ENCODE measurements at places on chromosomes 12 and 14.

GRCh38 chr12:47995981-47996401, 8.3 kb downstream of the COL2A1 start:
- DNase-seq: no peak

DNA sequence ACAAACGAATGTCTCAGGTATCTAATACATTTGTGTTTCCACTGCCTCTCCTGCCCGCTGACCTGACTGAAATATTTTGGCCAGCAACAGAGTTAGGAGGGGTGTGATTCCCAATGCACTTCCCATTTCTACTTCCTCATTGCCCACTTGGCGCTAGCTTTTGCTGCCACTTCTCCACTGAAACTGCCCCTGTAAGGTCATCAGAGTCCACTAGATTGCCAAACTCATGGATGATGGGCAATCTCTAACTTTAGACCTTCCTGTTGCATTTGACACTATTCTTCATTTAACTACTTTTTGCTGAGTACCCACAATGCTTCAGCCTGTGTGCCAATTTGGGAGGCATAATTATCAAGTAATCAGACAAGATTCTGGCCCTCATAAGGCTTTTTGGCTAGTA, 40.8 kb downstream of the GPR65 start:
- no peak for DNase-seq

DNA sequence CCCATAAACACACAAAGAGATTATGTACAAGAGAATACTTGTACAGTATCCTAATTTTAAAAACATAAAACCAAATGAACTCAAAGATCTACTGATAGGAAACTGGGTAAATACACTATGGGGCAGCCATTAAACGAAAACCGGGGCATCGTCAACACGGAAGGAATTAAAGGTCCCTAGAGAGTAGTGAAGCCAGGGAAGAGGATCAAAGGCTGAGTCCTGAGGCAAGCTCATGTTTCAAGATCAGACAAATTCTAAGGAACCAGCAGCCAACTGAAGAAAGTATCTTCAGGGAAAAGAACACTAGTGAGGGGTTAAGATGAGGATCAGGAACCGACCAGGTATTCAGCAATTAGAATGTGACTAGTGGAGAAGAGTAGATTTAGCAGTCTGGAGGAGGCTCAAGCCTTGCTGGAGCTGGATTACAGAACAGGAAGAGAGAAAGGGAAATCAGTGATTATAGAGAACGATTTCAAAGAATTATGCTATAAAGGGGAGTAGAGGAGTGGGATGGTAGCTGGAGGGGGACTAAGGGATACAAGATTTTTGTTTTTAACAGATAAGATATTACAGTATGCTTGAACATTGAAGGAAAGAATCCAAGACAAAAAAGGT, 23.7 kb downstream of the SEL1L start:
- no peak for DNase-seq

GRCh38 chr12:38711054-38711453, 194.3 kb downstream of the CPNE8 start:
- no peak for DNase-seq

GRCh38 chr12:104307655-104308000, 4.1 kb downstream of the EID3 start:
- DNase-seq: no peak

GRCh38 chr14:72516936-72517700, 376.8 kb downstream of the DPF3 start:
- peak; percentile 69 for DNase-seq

DNA sequence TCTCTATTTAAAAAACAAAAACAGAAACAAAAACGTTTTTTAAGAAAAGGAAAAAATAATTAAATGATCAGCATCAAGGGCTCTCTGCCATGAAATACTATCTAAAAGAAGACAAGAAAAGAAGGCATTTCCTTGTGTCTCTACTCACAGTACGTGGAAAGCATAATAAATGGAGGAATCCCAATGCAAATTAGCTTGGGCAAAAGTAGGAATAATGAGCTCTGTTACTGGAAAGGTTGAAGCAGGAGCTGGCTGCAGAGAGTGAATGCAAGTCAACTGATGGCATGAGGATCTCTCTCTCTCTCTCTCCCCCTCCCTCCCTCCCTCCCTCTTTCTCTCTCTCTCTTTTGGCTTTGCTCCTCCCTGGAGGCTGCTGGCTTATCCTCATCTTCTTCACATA, 85.9 kb downstream of the TBX3 start:
- no peak for DNase-seq

DNA sequence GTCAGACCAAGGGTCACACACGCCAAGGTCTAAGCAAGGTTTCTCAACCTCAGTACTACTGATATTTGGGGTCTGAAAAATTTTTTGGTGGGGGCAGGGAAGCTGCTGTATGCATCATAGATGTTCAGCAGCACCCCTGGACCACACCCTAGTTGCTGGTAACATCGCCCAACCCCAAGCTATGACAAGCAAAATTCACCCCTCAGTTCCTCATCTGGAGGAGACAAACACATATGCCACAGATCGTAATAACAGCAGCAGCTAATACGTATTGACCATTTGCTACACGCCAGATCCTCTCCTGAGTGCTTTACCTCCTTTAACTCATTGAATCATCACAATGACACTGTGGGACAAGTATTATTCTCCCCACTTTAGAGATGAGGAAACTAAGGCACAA, 46.4 kb downstream of the ACTN1 start:
- no peak for DNase-seq

DNA sequence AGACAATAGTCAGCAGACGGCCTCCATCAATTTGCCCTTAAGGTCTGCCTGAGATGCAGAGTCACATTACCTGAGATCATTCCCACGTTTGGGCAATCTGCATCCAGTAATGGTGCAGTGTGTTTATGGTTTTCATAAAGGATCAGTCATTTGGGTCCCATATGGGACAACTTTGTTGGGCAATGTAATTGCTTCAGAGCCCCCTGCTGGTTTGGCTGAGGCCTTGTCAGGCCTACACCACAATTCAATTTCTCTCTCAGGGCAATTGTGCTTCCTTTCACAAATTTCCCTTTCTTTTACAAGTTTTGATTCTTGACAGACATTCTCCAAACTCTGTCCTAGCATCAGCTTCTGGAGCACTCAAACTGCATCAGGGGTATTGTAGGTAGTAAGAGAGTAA, 191.2 kb upstream of the SSTR1 start:
- no peak for DNase-seq

- no peak for DNase-seq
Observed at GRCh38 chr14:86944434-86944833, 1048.5 kb downstream of the GALC start.

DNA sequence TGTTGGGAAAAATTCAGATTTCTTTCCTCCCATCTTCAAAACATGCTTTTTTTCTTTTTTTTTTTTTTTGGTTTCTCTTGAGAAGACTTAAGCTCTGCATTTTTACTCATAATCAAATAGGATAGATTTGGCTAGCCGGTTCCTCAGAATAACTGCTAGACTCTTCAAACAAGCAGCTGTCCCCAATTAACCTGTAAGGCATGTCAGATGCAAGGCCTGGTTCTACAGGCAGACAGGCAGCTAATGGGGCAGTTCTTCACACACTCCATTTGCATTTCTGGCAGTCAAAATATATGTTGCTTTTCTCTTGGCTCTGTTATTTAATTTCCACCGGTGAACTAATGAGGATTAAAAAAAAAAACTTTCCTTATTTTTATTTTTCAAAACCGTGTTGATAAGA, 228.0 kb upstream of the ATP2B1 start:
- DNase-seq: no peak

DNA sequence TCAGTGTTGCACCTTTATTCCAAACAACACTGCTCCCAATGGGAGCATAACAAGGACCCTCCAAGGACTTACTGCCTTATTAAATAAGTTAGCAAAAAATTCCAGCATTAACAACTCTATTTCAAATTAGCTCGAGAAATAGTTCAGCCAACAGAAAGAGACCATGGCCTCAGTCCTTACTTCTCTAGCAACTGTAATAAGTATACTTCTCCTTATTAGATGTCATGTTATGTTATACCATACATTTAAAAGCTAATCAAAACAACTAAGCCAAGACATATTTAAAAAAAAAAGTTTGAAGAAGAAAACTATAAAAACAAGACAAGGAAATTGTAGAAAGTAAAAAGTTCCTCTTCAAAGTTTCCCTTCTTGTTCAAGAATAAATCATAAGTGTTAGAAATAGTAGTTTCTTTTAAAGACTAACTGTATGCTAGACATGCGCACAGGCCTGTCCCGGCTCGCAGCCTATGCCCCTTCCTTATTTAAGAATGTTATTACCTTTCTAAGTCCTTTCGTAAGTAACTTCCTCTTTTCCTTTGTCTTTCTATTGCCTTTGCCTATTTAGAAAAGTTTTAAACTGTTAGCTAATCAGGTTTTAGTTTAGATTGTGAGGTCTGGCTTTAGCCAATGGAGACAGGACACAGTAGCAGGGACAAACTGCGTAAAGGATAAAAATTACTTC, 68.6 kb downstream of the RESF1 start:
- no peak for DNase-seq

DNA sequence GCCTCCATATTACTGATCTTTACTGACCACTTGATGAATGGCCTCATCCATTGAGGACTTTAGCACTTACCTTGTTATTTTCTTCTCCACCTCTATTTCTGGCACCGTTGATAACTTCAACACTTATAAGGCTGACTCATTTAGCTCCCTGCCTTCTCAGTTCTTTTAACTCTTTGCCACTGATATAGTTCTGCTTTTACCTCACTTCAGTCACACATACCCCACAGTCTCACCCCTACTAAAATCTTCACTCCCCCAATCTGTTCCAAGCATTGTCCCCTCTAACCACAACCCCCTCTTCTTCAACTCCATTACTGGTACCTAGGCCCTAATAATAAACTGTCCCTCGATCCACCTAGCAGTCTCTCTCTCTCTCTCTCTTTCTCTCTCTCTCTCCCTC, 141.0 kb downstream of the PAH start:
- no peak for DNase-seq

GRCh38 chr14:61972711-61973110, 210.5 kb downstream of the SNAPC1 start:
- DNase-seq: no peak

- DNase-seq: no peak
Observed at GRCh38 chr14:32311294-32312009, 17.6 kb upstream of the AKAP6 start.

DNA sequence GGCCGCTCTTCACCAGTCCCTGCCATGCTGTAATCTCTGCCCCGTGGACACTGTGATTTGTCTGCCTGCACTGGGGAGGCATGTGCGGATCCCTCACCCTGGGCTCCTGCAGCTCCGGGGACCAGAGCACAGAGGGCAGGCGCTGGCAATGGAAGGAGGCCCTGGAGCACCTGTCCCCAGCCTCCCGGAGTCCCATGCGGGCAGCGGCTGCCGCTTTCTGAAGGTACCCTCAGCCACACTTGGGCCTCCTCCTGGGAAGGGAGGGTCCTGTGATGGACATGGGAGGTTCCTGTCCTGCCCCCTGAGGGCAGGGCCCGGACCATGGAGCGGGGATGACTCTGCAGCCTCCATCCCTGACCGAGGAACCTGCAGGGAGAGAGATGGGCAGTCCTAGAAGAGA, 297.4 kb upstream of the SFSWAP start:
- no peak for DNase-seq

DNA sequence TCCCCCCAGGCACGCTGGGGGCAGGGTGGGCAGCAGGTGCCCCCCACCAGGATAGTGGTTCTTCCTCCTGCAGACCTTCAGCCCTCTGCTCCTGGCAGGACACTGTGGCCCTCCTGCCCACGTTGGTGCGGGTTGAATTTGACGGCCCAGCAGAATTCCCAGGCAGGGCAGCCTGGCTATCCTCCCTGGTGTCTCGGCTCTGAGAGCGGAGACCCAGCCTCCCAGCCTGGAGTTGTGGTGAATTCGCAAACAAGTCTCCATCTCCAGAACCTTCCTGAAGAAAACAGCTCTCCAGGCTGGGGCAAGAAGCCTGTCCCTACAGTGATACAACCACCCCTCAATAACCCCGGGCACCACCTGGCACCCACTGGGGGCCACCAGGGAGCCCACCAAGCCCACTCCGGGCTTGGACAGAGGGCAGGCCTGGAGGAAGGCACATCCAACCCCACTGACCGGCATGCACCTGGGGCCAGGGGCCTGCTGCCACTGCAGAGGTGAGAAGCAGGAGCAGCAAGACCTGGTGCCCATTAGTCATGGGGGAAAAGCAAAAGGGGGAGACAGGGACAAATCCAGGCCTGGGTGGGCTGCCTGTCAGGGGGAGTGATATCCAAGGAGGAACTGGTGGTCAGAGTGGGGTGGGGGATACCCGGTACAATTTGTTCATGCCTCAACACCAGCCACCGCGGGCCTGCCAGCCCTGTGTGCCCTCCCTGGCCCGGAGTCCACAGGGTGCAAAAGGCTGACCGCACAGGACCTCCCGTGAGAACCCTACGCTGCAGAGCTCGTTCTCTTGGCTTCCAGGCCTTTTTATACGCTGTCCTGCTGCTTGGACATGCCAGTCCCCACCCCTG, 3.6 kb downstream of the ANKRD9 start:
- DNase-seq: no peak
